ENCODE measurements at places on chromosomes 1 and 21.
A peak's percentile ranks its signal among the peaks of the same experiment; 100 is the strongest.

GRCh38 chr1:20276485-20277159 lies 14.1 kb upstream of the VWA5B1 start:
- no peak for DNase-seq

DNA sequence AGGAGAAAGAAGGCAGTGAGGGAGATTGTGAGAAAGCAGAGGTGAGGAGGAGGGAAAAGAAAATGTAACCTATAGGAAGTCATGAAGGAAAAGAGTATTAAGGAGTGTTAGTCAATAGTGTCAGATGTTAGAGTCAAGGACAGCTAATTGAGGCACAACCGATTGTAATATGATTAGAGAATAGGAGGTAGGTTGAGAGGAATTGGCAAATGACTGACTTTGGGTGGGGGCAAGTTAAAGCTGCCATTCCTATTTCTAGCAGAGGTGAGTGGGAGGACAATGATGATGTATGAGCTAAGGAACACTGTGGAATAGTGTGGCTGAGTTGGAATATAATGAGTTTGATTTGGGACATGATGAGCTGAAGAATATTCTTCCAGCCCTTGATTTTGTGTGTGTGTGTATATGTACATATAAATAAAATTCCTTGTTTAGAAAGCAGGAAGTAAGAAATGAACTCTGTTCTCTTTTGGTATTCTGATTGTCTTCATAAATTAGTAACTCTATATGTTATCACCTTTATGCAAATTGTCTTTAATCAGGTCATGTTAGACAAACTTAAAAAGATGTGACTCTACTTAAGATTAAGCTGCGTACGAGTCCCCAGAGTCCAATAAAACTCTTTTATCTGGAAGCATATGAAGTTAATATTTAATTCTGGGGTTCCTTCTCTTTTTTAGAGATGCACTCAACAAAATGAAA lies 98.4 kb downstream of the FNBP1L start:
- no peak for DNase-seq

- no peak for DNase-seq
Measured at GRCh38 chr1:45862008-45862407, 58.6 kb downstream of the MAST2 start.

GRCh38 chr1:182309631-182310351 lies 81.8 kb downstream of the GLUL start:
- no peak for DNase-seq

- no peak for DNase-seq
Measured at GRCh38 chr1:4759671-4760070, 105.3 kb downstream of the AJAP1 start.

DNA sequence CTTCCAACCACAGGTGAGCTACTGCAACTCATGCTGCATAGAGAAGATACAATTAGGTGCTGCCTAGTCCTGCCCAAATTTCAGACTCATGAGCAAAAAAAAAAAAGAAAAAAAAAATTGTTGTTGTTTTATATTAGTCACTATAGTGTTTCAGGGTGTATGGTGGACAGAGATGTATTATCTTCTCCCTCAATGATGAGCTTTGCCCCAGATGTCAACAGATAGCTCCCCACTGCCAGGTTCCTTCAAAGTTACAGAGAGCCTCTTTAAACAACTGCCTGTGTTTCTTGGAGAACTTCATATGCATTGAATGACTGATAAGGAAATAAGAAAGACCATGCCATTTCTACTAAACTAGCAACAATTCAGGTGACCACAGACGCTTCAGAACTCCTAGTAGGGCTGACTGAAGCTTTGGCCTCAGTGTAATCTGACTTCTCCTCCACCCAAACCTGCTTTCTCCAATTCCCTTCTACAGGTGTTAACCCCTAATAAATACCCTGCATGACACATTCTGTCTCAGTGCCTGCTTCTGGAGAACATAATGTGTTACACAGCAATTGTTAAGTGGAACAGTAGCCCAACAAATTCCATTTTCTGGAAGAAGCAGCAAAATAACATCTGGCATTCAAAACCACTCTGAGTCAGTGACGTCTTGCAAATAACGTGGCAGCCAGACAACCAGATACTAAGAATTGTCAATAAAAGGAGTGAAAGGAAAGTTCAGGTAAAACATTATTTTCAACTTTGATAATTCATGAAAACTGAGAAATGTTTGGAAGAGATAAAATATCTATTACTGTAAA lies 147.7 kb downstream of the CDC42BPA start:
- DNase-seq, result no peak

DNA sequence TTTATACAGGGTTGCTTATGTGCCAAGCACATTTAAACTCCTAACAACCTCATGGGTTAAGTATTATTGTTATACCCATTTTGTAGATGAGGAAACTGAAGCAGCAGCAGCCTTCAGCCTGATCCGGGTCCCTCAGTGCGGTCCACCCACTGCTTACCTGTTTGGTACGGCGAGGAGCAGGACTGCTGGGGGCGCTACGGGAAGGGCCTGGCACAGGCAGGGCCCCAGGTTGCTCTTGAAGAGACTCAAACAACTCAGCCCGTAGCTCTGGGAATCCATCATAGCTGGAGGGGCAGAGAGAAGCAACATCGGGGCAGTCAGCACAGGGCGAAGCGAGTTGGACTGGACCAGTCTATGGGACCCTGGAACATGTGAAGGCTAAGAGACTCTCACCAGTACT lies 9.2 kb downstream of the DENND4B start:
- no peak for DNase-seq

- DNase-seq, result peak; percentile 45
Measured at GRCh38 chr21:25929856-25930520, 195.2 kb downstream of the GABPA start.

DNA sequence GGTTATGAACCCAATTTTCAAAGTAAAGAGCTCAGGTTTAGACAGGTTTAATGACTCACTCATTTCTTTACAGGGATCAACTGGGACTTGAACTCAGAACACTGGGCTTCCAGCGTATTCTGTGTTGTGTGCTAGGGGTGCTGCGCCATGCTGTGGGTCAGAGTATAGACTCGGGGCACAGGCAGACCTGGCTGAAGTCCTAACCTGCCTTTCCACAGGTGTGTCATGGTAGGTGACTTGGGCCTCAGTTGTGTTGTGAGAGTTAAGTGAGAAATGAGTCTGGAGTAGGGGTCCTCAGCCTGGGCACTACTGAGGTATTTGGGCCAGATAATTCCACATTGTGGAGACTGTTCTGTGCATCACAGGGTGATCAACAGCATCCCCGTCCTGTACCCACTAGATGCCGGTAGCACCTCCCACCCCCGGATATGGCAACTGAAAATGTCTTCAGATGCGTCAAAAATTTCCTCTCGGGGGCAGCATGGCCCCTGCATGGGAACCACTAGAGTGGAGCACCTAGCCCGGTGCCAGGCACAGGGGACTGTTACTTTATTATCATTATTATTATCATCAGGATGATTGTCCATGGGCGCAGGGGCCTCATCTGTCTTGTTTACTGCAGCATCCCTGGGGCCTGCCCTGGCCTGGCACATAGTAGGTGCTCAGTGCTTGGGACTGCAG lies 575.5 kb downstream of the PTPRU start:
- DNase-seq, result no peak

- no peak for DNase-seq
Measured at GRCh38 chr1:218350035-218350525, 4.9 kb downstream of the TGFB2 start.

- DNase-seq, result peak; percentile 84
Measured at GRCh38 chr1:200510228-200510623, 100.4 kb upstream of the ZNF281 start.

DNA sequence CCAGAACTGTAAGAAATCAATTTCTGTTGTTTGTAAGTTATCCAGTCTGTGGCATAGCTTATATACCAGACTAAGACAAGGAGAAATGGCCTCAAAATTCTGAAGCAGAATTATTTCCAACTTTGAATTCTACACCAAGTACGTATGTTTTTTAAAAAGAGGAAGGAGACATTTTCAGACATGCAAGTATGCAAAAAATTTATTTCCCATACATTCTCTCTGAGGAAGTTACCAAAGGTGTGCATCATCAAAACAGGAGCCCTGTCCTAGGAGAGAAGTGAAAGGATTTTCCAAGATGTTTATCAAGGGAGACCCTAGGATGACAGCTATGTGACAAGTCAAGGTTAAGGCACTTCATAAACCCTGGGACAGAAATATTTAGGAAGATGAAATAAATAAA lies 49.3 kb upstream of the RABGAP1L start:
- no peak for DNase-seq

DNA sequence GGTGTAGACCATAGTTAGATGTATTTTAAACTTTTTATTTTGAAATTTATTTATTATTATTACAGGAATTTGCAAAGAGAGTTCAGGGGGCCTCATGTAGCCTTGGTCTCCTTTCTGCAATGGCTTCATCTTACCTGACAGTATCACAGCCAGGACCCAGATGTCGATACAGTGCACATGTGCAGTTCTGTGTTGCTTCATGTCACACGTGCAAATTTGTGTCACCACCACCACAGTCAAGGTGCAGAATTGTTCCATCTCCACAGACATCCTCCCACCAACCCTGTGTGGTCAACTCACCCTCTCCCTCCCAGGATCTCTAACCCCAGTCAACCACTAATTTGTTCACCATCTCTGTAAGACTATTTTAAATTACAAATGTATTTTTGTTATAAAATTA lies 184.5 kb downstream of the CAMTA1 start:
- no peak for DNase-seq

DNA sequence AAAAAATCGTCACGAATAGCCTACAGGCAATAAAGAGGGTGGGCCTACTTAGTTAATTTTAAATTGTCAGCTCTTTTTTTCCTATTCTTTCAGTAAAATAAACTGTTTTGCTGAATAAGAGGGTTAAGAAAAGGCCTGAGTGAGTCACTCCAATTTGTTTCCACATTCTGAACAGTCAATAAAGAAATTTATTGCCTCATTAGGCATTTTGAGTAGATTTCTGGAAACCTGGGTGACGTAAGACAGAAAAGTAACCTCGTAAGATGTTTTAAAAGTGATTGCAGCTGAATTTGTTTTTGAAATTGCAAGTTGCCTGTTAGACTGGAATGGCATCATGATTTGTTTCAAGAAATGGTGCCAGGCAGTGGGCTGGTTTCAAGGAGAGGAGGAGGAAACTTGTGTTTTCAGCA lies 439.3 kb downstream of the USP25 start:
- DNase-seq, result no peak

GRCh38 chr21:29115899-29116298 lies 14.5 kb upstream of the MAP3K7CL start:
- no peak for DNase-seq

DNA sequence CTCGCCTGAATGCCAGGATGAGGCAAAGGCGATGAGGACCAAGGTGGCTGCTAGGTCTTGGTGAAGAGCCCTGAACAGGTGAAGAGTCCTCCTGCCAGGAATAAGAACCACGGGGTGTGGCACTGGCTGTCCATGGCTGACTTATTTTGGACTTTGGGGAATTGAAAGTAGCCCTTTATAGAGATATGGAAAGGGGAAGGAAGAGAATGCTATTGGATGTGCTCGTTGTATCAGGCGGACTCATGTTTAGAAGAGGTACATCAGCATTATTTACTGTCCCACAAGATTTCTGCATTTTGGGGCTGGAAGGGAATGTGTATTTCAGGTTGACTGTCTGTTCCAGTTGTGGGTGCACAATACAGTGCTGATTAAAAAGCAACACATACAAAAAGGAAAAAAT lies 465.8 kb downstream of the DSCAM start:
- no peak for DNase-seq

DNA sequence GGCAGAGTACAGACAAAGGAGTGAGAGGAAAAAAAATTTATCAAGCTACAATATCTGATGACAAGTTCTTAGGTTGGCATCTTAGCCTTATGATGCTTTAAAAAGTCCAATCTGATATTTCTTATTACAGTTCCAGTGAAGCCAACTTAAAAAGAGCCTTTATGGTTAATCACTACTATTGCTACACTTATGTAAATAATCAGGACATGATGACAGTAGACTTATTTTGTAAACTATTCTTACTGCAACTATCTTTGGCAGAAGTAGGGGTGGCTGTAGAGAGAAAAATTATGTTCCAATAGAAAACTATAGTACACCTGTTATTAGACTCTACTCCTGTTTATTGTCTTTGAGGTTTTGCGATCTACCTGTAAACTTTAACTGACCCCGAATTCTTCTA lies 25.8 kb upstream of the NUF2 start:
- DNase-seq, result no peak

DNA sequence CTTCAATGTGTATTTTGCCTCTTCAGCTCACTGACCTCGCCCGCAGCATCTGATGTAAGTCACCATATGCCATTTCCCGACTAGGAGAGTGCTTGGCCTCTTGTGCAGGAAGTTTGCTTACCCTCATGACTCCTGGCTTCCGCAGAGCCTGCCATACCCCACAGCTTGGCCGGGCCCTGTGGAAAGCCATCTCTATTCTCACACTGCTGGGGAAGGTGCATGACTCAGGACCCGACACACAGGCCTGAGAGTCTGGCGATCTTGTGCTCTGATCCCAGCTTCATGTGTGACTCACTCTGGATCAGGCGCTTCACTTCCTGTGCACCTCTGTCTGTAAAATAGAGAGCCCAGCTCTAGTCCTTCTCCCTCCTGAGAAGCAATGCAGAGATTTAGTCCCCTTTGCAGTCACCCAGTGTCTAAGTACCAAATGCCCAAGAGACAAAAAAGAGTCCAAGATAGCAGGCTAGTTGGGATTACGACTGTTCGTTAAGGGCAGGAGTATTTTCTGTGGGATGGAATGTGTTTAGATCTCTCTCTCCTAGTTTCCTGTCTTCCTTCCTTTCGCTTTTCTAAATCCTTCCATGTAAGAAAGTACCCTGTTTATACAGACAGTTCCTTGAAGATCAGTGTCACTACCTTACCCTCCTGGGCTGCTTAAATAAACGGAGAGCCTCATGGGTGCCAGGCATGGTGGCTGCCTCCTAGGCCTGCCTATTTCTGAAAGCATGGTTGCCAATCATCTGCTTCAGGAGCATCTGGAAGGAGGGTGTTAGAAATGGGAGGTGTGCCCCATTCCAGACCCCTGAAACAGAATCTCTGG lies 62.8 kb upstream of the KIF26B start:
- peak; percentile 51 for DNase-seq

- DNase-seq, result no peak
Measured at GRCh38 chr1:89269277-89269676, 3.4 kb downstream of the GBP5 start.

GRCh38 chr1:43493661-43494450 lies 36.8 kb upstream of the PTPRF start:
- DNase-seq, result peak; percentile 91

GRCh38 chr1:236163463-236164153 lies 21.3 kb downstream of the GPR137B start:
- DNase-seq, result no peak

- no peak for DNase-seq
Measured at GRCh38 chr1:196214866-196215265, 393.4 kb downstream of the KCNT2 start.

GRCh38 chr1:10932088-10932487 lies 80.4 kb upstream of the TARDBP start:
- DNase-seq, result no peak
